ENCODE measurements at places on chromosomes 4 and X.

DNA sequence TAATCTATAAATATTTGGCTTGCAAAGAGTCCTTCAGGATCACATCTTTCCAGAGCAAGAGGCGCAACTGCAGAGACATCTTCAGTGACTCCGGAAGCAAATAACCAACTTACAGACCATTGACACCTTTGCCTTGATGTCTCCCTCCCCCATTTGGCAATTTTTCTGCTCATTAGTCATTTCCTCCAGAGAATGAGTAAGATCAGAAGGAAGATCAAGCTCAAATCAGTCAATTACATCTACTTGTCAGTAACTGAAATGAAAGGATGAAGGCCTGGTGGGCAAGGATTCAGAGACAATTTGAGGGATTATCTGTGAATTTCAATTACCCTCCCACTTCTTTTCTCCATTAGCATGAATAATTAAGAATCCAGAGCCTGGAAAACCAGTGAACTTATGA is 665.6 kb upstream of the CPEB2 start:
- no peak for DNase-seq

GRCh38 chr4:184420402-184420801 is 53.9 kb downstream of the IRF2 start:
- DNase-seq = no peak

- DNase-seq = no peak
These were observed 293.7 kb downstream of the PCDH18 start for GRCh38 chr4:137238456-137239162.

DNA sequence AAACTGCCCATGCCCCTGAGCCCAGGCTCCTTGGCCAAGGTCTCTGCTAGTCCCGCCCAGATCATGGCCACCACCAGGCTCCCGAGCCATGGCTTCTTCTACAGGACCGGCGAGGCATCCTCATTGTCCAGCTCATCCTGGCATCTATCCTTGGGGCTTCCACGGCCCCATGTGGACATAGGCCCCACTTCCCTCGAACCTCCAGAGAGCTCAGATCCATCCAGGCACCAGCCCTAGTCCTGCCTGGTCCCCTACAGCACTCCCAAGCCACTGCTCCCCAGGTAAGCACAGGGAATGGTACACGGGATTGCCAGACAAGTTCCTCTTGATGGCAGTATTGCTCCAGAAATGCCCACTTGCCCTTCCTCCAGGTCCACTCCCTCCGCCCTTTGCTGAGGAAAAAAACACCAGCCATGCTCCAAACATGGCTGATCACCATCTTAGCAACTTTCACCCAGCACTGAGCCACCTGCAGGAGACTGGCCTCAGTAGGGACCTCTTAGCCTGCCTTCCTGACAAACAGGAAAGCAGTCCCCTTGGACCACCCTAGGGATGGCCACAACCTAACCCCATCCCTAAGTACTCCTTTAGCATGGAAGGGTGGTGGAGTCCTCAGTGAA is 272.1 kb upstream of the AGTR2 start:
- no peak for DNase-seq

GRCh38 chr4:15413010-15413622 is 14.7 kb upstream of the C1QTNF7 start:
- no peak for DNase-seq

GRCh38 chr4:146222313-146222712 is 8.0 kb downstream of the REELD1 start:
- DNase-seq = no peak

Data from activated gamma-delta T cell (primary cell).